ENCODE measurements at places on chromosomes 3 and 15. TPM values are rescaled to one million over a fixed set of nuclear protein-coding genes. Genes with fewer than 3 reads are reported as not detected.

The ST3GAL6 gene
- 6.5 TPM for polyA plus RNA-seq

The PLA2G4E gene
- 1.0 TPM for polyA plus RNA-seq

The PLAAT1 gene
- polyA plus RNA-seq: 14.3 TPM

The APH1B gene
- polyA plus RNA-seq: 13.1 TPM

DNA sequence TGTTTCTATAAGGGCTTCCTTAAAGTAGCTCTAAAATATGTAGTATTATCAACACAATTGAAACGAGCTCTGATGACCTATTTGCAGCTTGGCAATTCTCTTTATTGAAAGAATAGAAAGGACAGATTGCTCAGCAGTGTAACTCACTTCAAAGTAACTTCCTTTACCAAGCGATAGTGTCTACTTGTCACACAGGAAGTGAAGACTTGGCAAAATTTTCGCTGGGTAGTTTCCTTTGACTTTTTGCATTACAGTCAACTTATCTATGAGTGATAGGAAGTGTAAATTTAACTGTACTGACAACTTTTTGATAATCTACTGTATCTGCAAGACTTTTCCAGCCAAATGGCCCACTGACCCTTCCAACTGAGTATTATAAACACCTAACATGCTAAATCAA lies 22.8 kb downstream of the SLC9A9 start:
- no peak for DNase-seq

GRCh38 chr3:197567904-197568681 lies 12.3 kb upstream of the BDH1 start:
- DNase-seq: no peak

GRCh38 chr3:38640661-38641452 lies 8.6 kb downstream of the SCN5A start:
- DNase-seq: no peak

GRCh38 chr3:98807011-98807410 lies 43.9 kb downstream of the ST3GAL6 start:
- no peak for DNase-seq

DNA sequence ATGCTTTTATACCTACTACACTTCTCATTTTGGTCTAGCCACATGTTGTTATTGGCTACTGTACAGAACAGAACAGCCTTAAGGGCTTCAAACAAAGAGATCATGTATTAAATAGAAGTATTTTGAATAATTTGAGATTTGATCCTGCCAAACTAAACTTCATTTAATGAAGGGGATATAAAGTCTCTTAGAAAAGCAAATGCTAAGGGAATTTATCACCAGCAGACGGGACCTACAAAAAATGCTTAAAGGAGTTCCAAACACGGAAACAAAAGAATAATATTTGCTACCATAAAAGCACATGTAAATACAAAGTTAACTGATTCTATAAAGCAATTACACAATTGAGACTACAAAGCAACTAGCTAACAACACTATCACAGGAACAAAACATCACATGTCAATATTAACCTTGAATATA lies 23.6 kb upstream of the FMN1 start:
- DNase-seq: no peak

- no peak for DNase-seq
These were observed 32.9 kb downstream of the IL16 start for GRCh38 chr15:81229586-81229985.

- peak; percentile 89 for DNase-seq
These were observed 270.4 kb upstream of the CTDSPL start for GRCh38 chr3:37591116-37591781.

DNA sequence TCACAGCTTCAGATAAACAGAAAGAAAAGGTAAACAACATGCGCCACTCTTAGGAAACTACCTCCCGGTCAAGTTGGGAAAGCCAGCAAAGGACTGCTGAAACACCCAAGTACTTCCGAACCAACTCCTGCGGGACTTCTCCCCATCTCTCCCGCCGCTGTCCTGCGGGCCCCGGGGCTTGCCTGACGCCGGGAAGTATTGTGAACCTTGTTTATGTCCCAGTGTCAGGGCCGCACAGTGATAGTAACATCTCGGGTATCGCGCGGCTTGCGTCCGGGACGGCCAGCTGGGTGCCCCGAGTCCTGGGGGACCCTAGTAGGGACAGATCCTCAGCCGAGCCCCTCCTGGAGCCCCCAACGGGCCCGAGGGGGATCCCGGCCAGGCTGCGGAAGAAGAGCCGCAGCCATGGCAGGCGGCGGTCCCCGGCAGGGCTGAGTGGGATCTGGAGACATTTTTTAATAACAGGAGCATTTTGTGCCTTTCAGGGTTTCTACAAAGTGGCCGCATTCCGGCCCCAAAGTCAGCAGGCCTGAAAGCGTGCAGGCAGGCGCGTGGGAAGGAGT lies 756 bp downstream of the CLPX start:
- DNase-seq: peak; percentile 36
